ENCODE measurements at places on chromosomes 6 and 20. TPM values are rescaled to one million over a fixed set of nuclear protein-coding genes. Genes with fewer than 3 reads are reported as not detected.

Gene LGSN
- total RNA-seq = not detected

Gene GCM1
- total RNA-seq = 0.16 TPM

Gene TCP11
- not detected for total RNA-seq

Gene RSPH9
- total RNA-seq = 0.75 TPM

Gene PAX1
- not detected for total RNA-seq

Gene SLC22A7
- total RNA-seq = not detected

Gene PCK1
- 0.21 TPM for total RNA-seq

Gene FNDC11
- total RNA-seq = 0.57 TPM

Gene POFUT1
- total RNA-seq = 29.8 TPM

Gene DLK2
- total RNA-seq = not detected

Gene ADRM1
- 56.1 TPM for total RNA-seq

Gene ASCC3
- total RNA-seq = 46.3 TPM
